ENCODE measurements at places on chromosomes 13 and 19.
A peak's percentile ranks its signal among the peaks of the same experiment; 100 is the strongest.

DNA sequence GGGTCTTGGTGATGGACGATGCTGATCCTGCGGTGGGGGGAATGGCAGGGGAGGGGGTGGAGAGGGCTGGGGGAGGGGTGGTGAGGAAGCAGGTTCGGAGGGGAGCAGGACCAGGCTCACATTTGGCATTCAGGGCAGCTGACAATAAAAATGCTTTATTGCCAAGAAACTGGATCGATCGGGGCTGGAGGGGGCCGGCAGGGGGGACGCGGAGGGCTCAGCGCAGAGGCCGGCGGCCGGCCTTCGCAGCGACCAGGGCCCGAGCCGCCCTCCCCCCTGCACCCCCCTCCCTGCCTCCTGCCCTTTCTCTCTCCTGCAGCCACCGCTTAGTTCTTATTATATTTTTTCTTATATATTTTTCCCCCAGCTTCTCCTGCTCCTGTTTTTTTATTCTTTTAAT, 18.1 kb upstream of the POU2F2 start:
- no peak for DNase-seq

DNA sequence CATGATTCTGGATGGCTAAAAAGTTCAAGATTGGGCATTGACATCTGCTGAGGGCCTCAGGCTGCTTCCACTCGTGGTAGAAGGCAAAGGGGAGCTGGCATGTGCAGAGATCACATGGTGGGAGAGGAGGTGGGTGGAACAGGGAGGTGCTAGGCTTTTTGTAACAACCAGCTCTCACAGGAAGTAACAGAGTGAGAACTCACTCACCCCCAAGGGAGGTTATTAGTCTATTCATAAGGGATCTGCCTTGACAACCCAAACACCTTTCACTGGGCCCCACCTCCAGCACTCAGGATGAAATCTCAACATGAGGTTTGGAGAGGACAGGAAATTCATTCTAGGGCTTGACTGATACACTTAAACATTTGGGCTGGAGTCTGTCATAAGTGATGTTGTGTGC, 197.7 kb upstream of the RNF113B start:
- no peak for DNase-seq

GRCh38 chr19:34124828-34125227, 47.5 kb upstream of the LSM14A start:
- DNase-seq: peak; percentile 39

DNA sequence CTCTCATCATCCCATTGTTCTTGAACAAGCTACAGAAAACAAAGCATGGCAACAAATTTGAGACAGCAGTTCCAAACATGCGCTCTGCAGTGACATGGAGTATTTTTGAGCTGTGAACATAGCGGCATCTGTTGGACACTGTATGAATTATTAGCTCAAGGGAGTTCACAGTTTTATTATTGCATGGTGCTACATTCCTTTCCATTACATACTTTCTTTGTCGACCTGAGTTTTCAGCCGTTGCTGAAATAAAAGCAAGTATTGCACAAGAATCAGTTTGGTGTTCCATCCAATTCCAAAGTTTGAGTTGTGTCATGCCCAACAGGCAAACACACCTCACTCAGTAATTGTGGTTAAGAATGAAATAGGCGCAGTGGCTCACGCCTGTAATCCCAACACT, 30.1 kb upstream of the METTL21C start:
- peak; percentile 17 for DNase-seq

GRCh38 chr13:33004511-33004910, 11.7 kb upstream of the KL start:
- no peak for DNase-seq

DNA sequence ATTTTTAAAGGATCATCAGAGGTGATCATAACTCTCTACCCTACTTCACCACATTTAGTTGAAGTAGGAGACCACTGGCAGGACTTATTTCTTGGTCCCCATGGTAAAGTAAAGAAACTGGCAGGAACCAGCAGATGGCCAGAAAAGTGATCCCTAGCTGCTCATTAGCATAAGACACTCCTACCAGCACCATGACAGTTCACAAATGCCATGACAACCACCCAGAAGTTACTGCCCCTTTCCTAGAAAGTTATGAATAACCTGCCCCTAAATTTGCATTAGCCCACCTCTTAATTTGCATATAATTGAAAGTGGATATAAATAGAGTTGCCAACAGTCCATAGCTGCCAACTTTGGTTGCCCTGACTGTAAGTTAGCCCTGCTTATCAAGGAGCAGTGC, 18.4 kb upstream of the RUBCNL start:
- no peak for DNase-seq

- no peak for DNase-seq
Observed at GRCh38 chr19:34180709-34181108, 8.4 kb downstream of the LSM14A start.

DNA sequence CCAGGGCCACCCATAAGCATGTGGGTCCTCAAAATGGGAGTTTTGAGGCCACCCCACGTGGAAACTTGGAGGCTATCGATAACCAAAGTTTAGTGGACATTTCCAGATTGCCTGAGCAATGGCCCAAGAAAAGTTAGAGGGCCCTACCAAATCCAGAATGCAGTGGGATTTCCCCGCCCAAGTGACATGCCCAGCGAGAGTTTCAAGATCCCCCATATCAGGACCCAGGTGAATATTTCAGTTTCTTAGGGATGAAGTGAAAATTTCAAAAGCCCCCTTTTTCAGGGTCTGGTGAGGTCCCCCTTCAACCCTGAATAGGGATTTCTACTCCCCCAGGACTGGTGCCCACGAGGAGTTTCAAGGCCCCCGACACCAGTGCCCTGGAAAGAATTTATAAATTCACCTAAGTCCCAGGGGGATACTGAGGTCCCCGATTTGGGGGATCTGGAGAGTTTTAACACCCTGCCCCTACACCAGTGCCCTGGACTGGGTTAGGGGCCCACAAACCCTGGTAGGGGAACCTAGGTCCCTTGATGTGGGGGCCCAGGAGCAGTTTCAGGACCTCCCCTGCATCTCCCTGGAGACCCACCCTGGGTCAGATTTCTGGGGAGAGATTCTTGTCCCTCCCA, 695 bp downstream of the BST2 start:
- DNase-seq: no peak

Measured in A549 (cell line).